ENCODE measurements at places on chromosomes 16 and 17.

DNA sequence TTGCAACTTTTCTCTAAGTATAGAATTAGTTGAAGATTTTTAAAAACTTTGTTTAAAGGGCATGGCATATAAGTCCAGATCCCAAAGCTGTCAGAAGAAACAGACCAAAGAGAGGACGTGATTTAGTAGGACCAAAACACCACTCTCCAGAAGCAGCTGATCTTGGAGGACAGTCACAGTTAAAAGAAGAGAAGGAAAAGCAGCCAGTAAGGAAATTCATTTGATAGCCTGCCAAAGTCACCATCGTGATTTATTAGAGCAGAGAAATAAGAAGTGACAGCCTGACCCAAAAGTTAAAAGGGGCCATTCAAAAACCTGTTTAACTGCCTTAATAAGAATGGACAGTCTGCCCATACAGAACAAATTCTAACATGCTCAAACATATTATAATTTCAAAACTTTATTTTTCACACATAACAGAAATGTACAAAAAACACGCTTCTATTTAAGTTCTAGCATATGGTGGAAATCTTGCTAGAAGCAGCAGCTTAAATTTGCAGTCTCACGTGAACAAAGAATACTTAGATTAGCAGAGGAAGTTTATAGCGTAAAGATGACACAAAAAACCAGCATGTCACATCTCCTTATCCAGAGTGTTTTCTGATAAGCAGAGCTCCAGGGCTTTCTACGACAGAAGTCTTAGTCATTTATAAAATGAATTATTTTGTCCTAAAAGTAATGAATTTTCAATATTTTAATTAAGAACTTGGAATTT lies 37.2 kb downstream of the TXNDC11 start:
- DNase-seq, result no peak

DNA sequence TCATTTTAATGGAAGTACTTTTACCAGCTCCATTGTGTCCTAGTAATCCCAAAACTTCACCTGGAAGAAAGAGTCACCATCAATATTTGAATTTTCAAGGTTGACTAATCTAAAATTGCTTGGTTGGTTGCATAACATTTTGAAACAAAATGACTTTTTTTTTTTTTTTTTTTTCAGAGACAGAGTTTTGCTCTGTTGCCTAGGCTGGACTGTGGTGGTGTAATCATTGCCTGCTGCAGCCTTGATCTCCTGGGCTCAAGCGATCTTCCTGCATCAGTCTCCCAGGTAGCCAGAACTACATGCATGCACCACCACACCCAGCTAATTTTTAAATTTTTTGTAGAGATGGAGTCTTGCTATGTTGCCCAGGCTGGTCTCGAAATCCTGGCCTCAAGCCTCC lies 12.6 kb upstream of the ABCA6 start:
- no peak for DNase-seq

GRCh38 chr16:87705771-87706277 lies 60.0 kb downstream of the KLHDC4 start:
- DNase-seq, result no peak

- DNase-seq, result no peak
Measured at GRCh38 chr17:66025551-66025950, 166.4 kb downstream of the CEP112 start.

GRCh38 chr17:74778960-74779359 lies 2.8 kb upstream of the NAT9 start:
- DNase-seq, result no peak

DNA sequence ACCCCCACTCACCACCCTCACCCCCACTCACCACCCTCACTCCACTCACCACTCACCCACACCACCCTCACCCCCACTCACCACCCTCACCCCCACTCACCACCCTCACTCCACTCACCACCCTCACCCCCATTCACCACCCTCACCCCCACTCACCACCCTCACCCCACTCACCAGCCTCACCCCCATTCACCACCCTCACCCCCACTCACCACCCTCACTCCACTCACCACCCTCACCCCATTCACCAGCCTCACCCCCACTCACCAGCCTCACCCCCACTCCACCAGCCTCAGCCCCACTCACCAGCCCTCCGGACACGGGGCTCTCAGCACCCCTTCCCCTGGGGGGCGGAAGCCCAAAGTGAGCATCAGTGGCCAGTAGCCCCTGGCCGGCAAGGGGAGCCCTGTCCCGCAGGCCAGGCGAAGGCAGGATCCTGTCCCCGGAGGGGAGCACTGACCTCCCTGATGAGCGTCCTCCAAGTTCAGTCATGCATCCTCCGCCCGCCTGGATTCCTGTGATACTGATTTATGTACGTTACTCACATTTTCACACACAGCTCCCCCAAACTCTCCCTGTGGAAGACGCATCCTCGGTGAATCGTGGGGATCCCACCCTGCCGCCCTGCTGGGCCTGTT lies 18.0 kb upstream of the C1QTNF8 start:
- DNase-seq, result no peak

DNA sequence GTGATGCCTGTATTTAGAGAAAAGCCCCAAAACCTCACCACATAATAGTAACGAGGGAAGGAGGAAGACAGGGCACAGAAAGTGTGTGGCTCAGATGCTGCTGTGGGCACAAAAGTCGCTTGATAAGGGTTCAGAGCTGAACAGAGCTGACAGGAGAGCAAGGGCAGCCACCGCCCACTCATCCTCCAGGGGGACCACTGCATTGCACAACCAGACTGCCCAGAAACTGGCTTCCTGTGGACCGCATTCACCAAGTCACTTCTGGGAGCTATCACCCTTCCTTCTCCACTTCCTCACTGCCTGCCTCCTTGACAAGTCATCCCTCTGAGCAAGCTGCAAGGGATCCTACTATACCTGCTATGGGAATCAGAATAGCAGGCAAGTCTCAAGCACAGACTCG lies 512.4 kb upstream of the CDH11 start:
- DNase-seq, result no peak

DNA sequence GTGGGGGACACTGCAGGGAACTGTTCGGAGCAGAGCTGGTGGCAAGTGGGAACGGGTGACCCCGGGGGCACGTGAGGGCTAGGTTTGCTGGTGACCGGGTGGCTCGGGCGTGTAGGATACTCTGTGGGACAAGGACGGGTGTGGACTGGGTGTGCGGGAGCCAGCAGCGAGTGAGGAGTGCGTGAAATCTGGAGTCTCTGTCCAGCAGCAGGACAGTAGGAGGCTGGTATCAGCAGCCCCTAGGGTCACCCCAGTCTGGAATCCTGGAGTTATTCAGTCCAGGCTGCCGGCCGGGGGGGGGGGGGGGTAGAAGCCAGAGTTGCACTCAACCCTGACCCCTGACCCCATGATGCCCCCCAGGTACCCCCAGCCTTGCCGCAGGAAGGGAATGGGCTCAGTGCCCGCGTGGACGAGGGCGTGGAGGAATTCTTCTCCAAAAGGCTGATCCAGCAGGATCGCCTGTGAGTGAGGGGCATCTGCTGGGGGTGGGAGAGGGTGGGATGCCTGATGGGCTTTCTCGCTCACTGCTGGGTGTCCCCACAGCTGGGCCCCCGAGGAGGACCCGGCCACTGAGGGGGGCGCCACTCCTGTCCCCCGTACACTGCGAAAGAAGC lies 6.2 kb downstream of the ACD start:
- DNase-seq, result no peak

GRCh38 chr16:1154887-1155331 lies 2.0 kb downstream of the CACNA1H start:
- DNase-seq, result no peak

DNA sequence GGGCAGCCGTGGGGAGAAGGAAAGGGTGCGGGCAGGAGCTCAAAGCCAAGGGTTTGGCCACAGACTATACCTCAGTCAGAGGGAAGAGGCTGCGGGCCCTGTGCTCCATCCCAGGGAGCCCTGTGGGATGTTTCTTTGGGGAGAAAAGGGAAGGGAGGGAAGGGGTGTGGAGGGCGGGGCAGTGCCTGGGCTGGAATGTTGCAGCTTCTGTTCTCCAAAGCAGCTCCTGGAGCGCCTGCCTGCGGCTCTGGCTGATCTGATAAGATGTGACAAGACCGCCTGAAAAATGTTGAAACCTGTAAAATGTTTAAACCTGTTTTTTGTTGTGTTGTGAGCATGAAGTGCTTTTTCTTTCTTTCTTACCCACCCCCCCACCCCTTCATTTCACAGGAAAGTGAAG lies 32.8 kb downstream of the WNT3 start:
- no peak for DNase-seq
